ENCODE measurements at places on chromosomes 5 and 9.

GRCh38 chr9:77386187-77386586 lies 208.9 kb downstream of the VPS13A start:
- no peak for DNase-seq

- DNase-seq, result no peak
Measured at GRCh38 chr5:175695161-175696126, 37.6 kb downstream of the HRH2 start.

DNA sequence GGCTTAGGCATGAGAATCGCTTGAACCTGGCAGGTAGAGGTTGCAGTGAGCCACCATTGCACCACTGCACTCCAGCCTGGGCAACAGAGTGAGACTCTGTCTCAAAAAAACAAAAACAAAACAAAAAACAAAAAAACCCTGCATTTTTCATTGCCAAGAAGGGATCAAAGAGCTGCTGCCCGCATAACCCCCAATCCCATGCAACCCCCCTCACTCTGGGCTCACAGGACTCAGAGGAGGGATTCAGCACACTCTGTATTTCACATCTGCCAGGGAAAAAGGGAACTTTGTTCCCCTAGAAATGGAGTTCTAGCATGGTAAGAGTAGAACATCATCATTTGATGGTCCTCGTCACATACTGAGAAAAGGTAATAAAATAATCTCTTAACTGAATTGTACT lies 153.9 kb upstream of the GNA14 start:
- DNase-seq, result no peak

DNA sequence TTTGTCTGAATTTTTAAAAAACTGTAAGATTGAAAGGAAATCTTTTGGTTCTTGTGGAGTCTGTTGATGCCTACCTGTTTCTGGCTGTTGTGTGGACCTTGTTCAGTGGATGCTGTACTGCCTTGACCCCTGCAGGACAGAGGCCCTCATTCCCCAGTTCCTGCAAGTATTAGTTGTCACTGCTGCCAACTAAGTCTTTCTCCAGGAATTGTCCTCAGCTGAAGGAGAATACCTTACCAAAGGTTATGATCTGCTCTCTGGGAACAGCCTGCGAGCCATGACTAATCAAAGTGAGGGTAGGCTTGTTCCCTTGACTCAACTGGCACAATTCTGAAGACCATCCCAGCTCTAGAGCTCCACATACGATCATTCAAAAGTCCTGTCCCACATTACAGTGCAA lies 145.3 kb upstream of the FST start:
- no peak for DNase-seq

DNA sequence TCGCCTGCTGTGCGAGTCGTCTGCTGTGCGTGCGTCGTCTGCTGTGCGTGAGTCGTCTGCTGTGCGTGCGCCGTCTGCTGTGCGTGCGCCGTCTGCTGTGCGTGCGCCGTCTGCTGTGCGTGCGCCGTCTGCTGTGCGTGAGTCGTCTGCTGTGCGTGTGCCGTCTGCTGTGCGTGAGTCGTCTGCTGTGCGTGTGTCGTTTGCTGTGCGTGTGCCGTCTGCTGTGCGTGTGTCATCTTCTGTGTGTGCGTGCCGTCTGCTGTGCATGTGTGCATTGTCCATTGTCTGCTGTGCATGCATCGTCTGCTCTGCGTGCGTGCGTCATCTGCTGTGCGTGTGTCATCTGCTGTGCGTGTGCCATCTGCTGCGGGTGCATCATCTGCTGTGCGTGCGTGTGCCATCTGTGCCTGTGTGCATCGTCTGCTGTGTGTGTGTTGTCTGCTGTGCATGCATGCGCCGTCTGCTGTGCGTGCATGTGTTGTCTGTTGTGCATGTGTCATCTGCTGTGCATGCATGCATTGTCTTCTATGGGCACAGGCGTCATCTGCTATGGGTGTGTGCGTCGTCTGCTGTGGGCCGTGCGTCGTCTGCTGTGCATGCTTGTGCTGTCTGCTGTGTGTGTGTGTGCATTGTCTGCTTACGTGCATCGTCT lies 68.6 kb upstream of the IRX4 start:
- no peak for DNase-seq

DNA sequence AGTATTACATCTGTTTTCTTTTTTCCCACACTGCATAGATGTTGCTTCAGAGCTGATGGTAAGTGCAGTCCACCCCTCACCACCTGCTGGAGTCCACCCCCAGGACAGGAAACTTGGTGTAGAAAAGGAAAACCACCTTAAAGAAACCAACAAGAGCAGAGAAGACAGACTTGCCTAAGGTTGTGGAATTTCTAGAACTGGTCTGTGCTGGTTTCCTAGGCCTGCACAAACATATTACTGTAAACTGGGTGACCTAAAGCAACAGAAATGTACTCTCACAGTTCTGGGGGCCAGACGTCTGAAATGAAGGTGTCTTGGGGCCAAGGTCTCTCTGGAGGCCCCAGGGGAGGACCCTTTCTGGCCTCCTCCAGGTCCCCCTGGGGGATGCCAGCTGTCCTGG lies 293.4 kb upstream of the IRX1 start:
- no peak for DNase-seq

DNA sequence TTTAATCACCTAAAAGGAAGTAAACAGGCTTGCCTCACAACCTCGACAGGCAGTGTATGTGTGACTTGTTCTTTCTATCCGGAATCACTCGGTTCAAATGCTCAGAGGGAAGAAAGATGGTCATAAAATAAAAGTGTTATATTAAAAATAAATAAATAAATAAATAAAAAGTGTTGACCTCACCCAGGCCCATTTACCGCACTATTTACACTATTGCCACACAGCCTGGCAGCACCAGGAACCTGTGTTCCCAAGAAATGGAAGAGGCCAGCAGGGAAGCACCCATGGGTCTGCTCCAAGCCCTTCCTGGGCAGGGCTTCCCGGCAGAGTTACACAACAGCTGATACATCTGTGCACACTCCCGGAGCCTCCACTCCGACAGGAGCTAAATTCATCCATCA lies 127.9 kb downstream of the EFNA5 start:
- no peak for DNase-seq

GRCh38 chr5:41649659-41650058 lies 139.3 kb upstream of the PLCXD3 start:
- no peak for DNase-seq

DNA sequence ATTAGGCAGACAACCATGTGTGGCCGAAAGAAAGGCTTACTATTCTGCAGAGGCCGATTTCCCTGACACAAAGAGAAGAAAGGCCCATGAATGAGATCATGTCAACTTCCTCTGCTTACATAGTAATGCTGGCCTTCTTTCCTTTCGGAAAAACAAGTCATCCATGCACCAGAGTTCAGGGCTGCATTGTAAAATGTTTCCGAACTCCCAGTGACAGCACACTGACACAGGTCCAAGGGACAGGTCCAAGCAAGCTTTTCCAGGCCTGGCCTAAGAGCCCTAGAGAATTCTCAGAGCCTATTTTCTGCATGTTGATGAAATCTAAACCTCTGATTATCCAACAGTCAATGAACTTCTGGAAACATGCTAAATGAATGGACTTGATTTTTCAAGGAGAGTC lies 140.9 kb downstream of the ZNF608 start:
- DNase-seq, result no peak

DNA sequence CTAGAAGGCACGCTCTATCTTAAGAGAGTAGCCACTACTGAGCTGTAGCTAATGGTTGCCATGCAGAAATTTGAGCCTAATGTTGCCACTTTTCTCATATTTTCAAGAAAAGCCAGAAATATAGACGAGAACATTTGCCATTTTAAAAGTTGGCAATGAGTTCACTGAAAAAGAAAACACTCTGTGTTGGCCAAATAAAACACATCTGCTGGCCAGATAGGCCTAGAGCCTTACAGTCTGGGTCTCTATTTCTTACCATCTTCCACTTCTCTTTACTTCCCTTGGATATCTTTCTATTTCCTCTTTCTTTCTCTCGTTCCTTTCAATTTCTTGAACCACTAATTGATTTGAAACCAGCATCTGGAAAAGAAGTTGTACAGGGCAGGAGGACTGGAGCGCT lies 36.6 kb upstream of the VCAN start:
- no peak for DNase-seq

DNA sequence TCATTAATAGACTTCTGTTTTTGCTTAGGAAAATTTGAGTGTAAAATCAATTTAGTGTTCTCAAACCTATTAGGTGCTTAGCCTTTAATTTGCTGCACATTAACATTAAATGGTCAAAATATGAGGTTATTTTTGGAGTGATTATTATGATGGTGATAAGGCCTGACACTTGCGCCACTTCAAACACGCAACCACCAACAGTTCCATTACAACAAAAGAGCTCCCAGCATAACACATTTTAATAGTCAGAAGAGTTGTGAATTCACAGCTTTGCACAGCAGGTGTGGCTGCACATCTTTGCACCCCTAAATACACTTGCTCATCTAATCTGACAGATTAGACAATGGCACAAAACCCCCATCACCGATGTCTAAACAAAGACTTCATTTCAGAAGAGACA lies 940.7 kb downstream of the NR2F1-AS1 start:
- no peak for DNase-seq

DNA sequence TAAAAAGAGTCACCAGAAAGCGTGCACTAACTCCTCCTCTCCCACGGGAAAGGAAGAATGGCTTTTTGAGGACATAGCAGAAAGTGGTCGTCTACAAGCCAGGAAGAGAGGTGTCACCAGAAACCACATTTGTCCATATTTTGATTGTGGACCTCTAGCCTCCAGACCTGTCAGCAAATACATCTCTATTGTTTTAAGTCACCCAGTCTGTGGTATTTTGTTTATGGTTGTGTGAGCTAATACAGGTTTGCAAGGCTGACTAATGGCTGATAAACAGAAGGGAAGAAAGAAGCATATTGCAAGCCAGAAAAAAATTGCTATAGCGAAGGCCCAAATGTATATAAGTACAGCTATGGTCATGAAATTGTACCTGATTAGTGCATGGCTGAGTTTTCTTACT lies 21.4 kb downstream of the WDR70 start:
- no peak for DNase-seq

DNA sequence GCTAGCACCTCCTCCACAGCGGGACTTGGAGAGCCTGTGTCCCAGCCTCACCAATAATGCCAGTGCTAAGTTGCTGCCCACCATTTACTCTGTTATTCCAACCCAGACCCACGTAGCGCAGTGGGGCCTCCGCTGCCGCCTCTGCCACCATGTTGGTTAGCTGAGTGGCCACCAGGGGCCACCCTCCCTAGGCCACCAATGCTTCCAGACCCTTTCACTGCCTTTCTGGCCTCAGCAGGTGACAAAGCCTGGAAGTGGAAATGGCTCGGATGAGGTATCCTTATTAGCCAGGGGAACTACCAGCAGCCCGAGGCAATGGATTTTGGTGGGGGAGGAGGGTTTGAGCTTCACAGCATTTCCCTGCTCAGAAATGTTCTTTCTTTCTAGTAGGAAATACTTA lies 110.1 kb downstream of the OSTF1 start:
- no peak for DNase-seq

DNA sequence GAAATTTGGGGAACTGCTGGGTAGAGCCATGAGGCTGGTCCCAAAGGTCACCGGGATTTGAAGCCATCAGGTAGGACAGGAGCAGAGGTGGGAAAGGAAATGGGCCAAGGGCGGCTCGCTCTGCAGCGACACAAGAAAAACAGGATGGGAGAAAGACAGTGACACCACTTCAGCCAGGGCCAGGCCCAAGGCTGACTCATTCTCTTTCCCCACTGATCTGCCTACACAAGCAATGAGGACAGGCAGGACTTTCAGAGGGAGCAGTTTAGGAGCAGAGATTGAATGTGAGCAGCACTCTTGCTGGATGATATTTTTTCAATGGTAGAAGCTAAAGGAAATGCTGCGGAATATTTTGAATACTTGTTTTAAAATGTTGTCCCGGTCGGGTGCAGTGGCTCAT lies 3.5 kb downstream of the RUFY1 start:
- no peak for DNase-seq

GRCh38 chr9:117325831-117326230 lies 89.0 kb downstream of the ASTN2 start:
- DNase-seq, result no peak

- DNase-seq, result no peak
Measured at GRCh38 chr9:77989909-77990308, 41.7 kb downstream of the GNAQ start.

DNA sequence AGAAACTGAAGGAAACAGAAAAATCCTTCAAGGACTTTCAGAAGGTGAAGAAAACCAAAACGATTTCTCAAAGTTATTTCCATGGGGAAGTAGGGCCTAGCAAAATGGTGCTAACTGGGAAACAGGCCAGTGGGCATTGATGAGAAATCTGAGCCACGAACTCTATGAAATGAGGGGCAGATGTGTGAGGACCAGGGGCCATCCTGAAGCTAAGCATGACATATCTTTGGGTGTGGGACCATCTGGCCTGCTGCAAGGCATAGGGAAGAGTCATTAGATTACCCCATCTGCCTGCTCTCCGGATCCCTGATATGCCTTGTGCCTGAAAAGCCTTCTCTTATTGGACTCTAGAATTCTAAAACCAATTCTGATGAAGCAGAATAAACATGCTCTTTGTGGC lies 143.8 kb downstream of the PALM2AKAP2 start:
- DNase-seq, result no peak

- DNase-seq, result no peak
Measured at GRCh38 chr5:123598028-123598689, 86.2 kb downstream of the CSNK1G3 start.

DNA sequence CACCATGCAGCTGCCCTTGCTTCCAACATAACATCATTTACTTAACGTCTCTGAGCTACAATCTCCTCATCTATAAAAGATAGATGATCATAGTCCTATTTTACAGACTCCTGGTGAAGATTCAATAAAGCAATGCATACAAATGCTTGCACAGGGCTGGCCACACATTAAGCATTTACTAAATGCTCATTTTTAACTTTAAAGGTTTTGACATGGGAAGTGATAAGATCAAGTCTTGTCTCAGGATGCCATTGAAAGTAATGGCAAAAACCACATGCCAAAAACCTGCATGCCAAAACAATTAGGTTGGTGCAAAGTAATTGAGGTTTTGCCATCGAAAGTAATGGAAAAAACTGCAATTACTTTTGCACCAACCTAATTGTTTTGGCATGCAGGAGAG lies 181.2 kb upstream of the ADRA1B start:
- DNase-seq, result no peak

GRCh38 chr5:35183556-35183955 lies 46.7 kb downstream of the PRLR start:
- no peak for DNase-seq

DNA sequence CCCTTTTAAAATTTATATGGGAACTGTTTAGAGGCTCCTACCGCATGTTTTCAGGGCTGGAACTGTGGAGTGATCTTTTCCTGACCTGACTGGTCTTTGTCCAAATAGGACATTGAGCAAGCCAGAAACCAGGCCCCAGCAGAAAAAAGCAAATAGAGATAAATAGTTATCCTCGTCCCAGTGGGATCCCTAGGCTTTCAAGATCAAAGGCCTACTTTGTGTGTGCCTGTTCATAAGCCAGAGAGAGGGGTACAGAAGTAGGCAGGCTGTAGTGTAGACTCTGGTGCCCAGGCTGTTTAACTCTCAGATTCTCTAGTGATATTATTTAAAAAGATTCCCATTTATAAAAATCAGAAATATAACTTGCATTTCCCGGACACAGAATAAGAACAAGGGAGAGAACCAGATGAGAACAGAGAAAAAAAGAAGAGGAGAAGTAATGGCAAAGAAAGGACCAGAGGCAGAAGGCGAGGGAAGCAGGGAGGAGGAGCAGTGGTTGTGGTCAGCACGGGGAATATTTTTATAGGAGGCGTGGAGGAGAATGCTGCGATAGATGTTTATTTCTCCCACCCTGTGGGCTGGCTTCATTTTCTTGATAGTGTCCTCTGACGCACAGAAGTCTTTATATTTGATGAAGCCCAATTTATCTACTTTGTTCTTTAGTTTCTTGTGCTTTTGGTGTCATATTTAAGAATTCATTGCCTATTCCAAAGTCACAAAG lies 101.2 kb downstream of the AOPEP start:
- DNase-seq, result no peak

GRCh38 chr9:70407081-70407503 lies 7.4 kb downstream of the KLF9 start:
- DNase-seq, result no peak
